ENCODE measurements at places on chromosomes 7 and 10.

- no peak for DNase-seq
Measured at GRCh38 chr7:513521-514166, 6.0 kb downstream of the PDGFA start.

- no peak for DNase-seq
Measured at GRCh38 chr7:7738177-7738576, 19.8 kb upstream of the RPA3 start.

DNA sequence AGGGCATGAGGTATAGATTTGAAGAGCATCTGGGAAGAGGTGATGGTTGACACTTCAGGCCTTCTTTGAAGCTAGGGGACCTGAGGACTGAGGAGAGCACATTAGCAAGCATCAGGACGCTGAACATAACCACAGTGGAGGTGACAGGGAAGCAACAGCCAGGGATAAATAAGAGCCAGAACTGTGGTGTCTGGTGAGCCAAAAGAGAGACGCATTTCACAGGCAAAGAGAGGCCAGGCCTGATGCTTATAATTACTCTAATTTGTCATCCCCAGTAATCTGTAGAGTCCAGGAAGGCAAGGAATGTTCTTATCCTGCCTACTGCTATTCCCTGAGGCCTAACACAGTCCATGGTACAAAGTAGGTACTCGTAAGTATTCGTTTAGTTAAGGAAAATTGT lies 10.4 kb upstream of the FAS start:
- DNase-seq = no peak

DNA sequence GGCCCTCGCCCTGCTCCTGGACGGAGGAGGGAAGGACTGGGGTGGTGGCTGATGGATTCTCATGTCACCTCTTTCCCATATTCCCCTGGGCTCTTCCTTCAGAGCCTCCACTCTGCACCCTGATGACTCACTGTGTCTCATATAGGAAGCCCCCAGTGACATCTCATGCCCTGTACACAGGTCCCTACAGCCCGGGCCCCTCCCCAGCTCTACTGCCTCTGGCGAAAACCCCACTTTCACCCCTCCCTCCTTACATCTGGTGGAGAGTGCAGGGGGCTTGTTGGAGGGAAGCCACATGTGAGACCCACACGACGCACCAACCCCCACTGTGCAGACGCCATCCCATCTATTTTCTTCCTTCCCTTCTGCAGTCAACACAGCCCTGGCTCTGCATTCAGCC lies 72.8 kb upstream of the ZNF479 start:
- DNase-seq = no peak

- no peak for DNase-seq
Measured at GRCh38 chr10:131675104-131675503, 225.7 kb upstream of the PPP2R2D start.

DNA sequence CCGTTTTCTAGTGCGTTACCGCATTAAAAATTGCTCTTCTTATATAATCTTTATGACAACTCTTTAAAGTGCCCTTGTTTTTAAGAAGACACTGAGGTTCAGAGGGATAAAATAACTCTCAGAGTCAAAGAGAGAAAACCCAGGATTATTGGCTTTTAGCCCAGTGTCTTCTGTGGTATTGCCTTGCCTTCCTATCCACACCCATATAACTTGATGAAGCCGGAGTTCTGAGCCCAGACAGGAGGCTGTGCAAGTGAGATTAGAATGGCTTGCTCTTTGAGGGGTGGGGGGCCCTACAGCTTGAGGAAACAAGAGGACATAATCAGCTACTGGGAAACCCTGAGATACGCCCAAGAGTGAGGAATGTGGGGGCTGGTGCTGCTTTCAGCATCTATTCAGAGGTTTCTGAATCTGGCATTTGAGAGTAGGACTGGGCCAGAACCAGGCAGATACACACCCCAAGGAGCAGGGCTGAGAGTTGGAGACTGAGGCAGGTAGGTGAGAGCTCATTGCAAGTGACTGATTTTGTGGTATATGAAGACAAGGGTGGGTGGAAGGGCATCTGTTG lies 2.3 kb downstream of the PRXL2A start:
- DNase-seq = no peak

GRCh38 chr7:155660059-155660757 lies 15.7 kb downstream of the RBM33 start:
- DNase-seq = no peak

DNA sequence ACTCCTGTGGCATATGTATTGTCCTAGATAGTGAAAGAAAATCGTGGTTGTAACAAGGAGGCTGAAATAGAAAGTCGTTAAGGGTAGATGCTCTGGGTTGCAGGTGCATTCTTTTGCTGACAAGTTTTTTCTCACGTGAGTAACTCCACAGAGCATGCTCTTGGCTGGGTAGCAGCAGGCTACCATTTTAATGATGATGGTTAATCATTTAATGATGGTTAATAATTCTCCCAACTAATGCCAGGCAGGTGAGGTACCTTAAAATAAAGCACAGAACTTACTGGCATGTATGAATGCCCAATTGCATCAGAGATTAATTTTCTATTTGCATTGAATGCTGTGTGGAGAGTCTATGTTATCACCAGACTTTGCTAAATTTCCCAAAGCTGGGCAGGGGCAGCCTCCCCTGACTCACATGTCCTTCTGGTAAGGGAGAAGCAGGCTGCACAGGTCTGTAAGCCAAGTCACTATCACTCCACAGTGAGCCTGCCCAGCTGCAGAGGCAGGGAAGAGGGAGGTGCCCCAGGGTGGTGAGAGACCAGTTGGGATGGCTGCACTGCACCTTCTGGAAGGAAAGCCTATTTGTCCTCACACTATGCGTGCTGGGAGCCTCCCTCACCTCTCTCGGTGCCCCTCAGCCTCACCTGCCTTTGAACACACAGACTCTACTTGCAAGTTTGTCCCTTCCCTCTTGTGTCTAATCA lies 287.0 kb upstream of the IGFBP3 start:
- DNase-seq = no peak

DNA sequence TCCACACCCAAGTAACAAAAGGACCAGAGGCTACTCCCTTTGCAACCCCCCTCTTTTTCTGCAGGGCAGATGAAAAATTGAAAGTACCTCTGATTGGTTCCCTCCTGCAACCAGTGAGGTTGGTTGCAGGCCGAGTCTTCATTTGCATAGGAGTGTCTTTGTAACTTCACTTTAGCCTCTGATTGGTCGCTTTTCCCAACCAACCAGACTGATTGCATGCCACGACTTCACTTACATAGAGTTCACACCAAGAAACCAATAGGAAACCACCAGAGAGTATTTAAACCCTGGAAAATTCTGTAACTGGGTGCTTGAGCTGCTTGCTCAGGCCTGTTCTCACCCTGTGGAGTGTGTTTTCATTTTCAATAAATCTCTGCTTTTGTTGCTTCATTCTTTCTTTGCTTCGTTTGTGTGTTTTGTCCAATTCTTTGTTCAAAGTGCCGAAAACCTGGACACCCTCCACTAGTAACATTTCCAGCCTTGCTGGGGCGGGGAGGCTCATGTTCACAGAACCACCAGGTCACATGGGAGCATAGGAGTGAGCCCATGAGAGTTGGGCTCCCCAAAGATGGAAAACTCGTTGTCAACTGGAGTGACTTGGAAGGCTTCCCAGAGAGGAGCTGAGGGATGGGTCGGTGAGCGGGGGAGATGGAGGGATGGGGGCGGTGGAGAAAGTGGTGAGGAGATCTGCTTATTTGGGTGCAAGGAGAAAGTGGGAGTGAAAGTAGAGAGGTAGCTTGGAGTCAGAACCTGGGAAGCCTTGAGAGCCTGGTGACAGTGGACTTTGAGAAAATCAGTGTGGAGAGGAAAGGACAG lies 223.6 kb downstream of the GFRA1 start:
- DNase-seq = no peak

DNA sequence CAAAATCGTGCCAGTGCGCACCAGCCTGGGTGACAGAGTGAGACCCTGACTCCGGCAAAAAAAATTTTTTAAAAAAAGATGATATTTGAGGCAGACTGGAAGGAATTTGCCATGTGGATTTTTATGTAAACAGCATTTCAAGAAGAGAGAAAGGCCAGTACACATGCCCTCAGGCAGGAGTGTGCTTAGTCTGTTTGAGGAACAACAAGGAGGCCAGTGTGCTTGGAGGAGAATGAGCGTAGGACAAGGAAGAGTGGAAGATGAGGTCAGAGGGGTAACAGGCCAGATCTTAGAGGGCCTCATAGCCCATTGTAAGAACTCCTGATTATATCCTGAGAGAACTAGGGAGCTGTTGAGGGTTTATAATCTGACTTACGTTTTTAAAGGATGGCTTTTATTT lies 17.2 kb upstream of the STRIP2 start:
- no peak for DNase-seq

DNA sequence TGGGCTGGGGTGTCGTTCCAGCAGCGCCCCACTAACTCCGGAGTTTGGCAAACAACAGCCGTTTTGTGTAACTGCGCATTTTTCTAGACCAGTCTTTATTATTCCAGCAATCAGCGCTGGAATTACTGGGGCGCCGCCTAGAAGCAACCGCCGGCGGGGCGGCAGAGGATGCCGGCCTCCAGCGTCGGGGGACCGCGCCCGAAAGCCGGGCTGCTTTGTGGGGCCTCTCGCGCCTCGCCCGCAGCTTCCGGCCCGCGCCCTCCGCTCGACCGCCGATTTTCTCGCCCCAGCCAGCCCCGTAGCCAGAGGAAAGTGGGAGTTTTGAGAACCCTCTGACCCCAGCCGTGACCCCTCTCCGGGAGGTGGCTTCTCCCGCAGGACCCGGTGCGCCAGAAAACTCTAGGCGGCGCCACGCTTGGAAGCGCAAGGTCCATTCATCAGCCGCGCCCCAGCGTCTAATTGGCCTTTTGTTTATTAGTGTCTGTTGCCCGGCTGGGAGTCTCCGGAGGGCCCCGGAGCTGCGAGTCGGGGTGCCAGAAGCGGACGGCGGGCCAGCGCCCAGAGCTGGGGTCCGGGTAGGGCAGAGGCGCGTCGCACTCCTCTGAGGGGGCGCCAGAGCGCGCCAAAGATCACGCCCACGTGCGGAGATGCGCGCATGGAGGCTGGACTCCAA lies 10.7 kb downstream of the EMX2 start:
- DNase-seq = no peak

- DNase-seq = no peak
Measured at GRCh38 chr10:108902619-108903285, 1020.6 kb downstream of the XPNPEP1 start.

DNA sequence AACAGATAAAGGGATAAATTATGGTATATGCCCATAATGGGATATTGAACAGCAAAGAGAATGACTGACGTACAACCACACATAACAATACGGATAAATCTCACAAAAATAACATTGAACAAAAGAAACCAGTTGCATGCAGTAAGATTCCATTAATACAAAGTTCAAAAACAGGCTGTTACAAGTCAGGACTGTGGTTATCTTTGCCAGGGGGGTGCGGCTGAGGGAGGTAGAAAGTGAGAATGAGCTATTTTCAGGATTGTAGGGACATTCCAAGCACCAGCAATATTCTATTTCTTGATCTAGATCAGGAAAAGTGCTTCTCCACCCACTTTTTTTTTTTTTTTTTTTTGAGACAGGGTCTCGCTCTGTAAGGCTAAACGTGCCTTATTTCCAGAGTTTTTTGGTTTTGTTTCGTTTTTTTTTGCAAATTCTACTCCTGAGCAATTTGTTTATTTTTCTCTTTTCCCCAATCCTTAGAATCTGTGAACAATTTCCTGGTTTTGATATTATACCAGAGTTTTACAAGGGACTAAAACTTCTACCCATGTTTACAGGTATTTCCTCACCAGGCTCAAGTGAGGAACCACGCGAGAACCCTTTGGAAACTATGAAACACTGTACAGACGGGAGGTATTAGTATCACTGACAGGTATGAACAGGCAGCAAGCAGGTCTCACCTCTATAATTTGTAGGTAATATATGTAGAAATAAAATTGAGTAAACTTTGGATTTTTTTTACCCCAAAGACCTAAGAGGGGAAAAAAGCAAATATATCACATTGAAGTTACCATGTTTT lies 9.9 kb downstream of the SMURF1 start:
- DNase-seq = no peak

DNA sequence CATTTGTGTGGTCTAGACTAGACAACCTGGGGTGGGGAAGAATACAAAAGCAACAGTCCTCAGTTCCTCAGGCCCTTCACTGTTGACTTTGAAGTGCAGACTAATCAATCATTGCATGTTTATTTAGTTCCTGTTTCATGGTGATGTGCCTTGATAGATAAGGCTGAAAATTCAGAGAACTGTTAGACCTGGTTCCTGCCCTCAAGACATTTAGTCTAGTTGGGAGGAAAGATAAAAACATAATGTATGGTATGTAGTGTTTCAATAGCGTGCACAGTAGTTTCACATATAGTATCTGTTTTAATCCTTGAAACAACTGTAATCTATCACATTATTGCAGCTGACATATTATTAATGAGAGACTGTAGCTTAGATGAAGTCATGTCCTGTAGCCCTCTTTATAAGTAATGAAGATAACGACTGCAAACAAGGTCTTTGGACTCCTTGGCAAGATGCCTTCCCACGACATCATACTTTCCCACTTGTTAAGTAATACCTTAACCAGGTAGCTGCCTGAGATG lies 124.0 kb downstream of the CELF2 start:
- DNase-seq = no peak

DNA sequence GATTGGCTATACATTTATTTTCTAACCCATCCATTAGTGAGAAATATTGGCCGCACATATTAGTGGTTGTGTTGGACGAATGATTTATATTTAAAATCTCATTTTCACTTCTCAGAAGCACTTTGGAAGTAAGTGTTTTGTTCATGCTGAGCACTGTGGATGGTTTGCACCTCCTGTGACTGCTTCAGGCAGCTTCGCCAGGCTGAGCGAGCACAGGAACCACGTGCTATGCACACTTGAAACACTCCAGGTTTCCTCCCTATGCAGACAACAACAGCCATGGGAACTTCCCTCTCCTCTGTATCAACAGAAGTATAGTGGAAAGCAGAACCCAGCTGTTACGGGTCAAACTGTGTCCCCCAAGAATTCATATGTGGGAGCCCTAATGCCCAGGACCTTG lies 67.3 kb upstream of the WDR11 start:
- DNase-seq = no peak

- DNase-seq = no peak
Measured at GRCh38 chr10:78193189-78193588, 159.5 kb downstream of the RPS24 start.

DNA sequence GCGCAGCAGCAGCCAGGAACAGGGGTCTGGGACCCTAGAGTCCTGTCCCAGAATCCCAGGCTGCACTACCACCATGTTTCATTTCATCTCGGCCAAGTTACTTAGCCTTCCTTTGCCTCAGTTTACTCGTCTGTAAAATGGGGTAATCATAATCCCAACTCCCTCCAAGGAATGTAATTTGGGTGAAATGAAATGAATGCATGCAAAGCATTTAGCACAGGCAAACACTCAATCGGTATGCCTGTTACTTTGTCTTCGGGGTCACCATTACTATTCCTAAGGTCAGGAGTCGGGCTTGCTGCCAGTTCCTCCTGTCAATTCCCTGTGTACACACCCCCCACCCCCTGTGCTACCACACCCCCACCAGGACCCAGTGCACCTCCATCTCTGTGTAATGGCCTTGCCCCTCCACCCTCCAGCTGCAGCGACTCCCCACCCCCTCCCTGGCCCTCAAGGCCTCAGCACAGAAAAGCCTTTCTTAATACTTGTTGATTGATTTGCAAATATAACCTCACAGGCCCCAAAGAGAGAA lies 1.7 kb downstream of the TNS3 start:
- DNase-seq = no peak
